ENCODE measurements at places on chromosomes 16 and 17. TPM values are rescaled to one million over a fixed set of nuclear protein-coding genes. Genes with fewer than 3 reads are reported as not detected.

ZSCAN32 gene
- 5.6 TPM for total RNA-seq

DNA sequence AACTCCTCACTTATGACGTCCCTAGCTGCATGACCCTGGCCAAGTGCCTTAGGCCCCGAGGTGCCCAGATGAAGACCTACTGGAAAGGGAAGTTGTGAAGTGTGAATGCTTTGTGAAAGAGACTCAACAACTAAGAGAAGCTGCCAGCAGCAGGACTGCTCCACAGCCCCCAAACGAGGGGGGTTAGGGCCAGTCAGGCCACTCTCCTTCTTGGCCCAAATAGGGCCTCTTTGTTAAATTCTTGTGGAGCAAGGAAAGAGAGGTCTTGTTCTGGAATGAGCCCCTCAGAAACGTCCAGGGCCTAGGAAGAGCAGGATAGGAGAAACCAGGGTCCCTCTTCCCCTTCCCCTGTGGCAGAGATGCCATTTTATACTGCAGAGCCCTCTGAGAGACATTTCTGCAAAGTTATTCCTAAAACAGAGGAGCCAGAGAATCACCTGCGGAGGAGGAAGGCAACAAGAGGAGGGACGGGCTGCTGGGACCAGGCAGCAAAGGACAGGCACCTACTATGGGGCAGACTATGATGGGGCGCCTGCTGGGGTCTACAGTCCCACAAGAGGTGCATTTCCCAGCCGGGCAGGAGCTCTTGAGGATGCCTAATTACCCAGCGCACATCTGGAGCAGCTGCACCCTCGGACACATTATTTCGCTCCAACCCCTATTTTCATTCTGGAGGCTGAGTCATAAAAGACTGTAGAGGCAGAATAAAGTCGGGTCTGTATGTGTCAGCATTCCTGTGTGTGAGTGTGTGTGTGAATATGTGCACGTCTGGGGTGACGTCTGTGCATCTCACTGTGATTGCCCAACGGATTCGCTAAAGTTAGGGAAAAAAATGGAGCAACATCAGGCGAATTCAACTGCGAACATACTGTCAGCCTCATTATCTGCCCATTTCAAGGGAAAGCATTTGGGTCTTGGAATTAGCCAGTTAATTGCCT is 11.4 kb upstream of the HOXB9 start:
- DNase-seq = no peak

DNA sequence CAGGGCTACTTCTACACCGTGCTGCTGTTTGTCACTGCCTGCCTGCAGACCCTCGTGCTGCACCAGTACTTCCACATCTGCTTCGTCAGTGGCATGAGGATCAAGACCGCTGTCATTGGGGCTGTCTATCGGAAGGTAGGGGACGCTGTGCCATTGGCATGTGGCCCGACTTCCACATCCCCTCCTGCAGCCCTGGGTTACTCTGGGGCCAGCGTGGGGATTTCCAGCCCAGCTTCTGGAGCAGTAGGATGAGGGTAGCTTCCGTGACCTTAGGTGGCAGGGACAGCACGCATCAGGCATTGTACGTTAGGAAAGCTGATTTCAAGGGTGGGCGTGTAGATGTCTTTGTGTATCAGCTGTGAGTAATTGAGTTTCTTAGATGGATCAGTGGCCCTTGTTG is 96.5 kb downstream of the ABCC1 start:
- no peak for DNase-seq

- DNase-seq = no peak
These were observed 273.4 kb upstream of the TNRC6C start for GRCh38 chr17:77684803-77685798.

KRT17 gene
- total RNA-seq = not detected

GRCh38 chr16:10578474-10579316 is 1.7 kb downstream of the EMP2 start:
- DNase-seq = no peak

DNA sequence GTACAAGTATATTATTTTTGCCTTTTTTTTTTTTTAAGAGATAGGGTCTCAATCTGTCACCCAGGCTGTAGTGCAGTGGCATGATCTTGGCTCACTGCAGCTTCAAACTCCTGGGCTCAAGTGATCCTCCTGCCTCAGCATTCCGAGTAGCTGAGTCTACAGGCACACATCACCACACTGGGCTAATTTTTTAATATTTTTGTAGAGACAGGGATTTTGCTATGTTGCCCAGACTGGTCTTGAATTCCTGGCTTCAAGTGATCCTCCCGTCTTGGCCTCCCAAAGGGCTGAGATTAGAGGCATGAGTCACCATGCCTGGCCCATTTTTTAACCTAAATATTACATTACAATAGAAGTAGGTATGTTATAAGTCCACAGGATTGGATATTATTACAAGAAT is 3.2 kb downstream of the TERB1 start:
- no peak for DNase-seq

ALOX12 gene
- total RNA-seq = not detected

TPSG1 gene
- total RNA-seq = 0.15 TPM

DNA sequence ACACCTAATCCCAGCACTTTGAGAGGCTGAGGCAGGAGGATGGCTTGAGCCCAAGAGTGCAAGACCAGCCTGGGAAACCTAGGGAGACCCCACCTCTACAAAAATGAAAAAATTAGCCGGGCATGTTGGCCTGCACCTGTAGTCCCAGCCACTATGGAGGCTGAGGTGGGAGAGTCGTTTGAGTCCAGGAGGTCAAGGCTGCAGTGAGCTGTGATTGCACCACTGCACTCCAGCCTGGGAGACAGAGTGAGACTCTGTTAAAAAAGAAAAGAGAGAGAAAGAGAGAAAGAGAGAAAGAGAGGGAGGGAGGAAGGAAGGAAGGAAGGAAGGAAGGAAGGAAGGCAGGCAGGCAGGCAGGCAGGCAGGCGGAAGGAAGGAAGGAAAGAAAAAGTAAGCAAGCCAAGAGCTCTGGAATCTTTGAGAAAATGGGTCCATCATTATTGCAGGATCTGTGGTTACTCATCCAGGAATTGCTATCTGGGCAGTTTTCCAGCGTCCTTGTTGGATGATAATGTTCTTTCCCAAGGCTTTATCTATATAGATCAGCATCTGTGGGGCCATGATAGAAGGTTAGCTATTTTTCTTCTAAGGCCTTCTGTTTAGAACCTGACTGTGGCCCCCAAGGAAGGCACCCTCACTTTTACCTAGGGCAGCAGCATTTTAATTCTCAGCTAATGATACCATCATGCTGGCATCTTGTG is 533.2 kb upstream of the CDH5 start:
- DNase-seq = no peak

TMEM231 gene
- total RNA-seq = 1.5 TPM

- peak; percentile 97 for DNase-seq
These were observed 354 bp upstream of the ESRP2 start for GRCh38 chr16:68236137-68236825.

DNA sequence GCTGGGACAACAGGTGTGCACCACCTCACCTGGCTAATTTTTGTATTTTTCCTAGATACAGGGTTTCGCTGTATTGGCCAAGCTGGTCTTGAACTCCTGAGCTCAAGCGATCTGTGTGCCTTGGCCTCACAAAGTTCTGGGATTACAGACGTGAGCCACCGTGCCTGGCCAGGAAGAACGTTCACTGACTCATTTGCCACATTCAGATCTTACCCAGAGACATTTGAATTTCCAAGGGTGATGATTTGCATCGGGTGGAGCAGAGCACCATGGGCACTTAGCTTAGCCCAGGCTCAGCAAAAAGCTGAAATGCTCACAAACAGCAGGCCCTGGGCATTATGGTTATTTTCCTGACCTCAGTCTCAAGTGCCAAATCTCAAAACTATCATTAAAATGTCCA is 14.5 kb upstream of the ADORA2B start:
- no peak for DNase-seq

GRCh38 chr17:8506145-8506544 is 70.5 kb downstream of the NDEL1 start:
- DNase-seq = no peak

DNA sequence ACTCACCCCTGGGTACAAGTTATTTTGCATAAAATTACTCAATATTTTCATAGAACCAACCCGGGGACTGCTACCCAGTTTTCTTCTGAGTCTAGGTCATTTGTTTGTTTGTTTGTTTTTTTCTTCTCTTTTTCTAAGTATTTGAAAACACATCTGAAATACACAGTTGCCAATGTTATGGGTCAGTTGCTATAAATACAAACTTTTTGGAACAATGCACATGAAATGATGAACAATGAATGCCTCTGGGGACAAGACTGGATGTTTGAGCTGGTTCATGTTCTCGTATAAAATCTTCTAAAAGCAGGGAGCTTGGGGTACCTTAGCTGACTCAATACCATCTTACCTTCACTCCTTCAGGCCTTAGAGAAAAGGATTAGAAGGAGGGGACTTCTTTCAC is 30.5 kb downstream of the TMEM238L start:
- DNase-seq = no peak

- peak; percentile 51 for DNase-seq
These were observed 40.1 kb downstream of the ENGASE start for GRCh38 chr17:79114458-79115301.

GRCh38 chr17:80112471-80113032 is 11.2 kb downstream of the GAA start:
- DNase-seq = no peak

- DNase-seq = no peak
These were observed 14.6 kb downstream of the ADCY7 start for GRCh38 chr16:50280932-50281331.

TBX2 gene
- 7.4 TPM for total RNA-seq

- DNase-seq = no peak
These were observed 3.4 kb downstream of the TBC1D24 start for GRCh38 chr16:2478279-2478678.

OR1F1 gene
- total RNA-seq = not detected

- no peak for DNase-seq
These were observed 670.0 kb downstream of the TOX3 start for GRCh38 chr16:51876934-51877333.

CEP295NL gene
- 0.33 TPM for total RNA-seq

- DNase-seq = no peak
These were observed 25.3 kb downstream of the BFAR start for GRCh38 chr16:14658063-14658462.

GRCh38 chr17:10059684-10060211 is 138.7 kb downstream of the GAS7 start:
- no peak for DNase-seq

CCL14 gene
- total RNA-seq = 16.9 TPM

TMEM235 gene
- total RNA-seq = not detected

- peak; percentile 79 for DNase-seq
These were observed 18.6 kb downstream of the HSBP1 start for GRCh38 chr16:83826146-83826913.

DNA sequence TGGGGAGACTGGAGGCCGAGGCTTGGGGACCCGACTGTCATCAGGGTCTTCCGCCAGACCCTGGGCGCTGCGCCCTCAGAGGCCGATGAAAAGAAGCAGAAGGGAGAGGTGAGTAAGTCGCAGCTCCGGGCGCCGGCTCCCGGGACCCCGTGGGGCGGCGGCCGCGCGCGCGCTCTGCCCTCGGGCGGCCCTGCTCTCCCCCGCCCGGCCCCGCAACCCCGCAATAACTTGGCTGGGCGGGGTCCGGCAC is 392 bp upstream of the ABHD15 start:
- no peak for DNase-seq

- DNase-seq = no peak
These were observed 1.8 kb downstream of the HMOX2 start for GRCh38 chr16:4477966-4478365.
